ENCODE measurements at places on chromosomes 6 and 20.

- DNase-seq: no peak
Observed at GRCh38 chr6:48613231-48613949, 502.4 kb upstream of the PTCHD4 start.

DNA sequence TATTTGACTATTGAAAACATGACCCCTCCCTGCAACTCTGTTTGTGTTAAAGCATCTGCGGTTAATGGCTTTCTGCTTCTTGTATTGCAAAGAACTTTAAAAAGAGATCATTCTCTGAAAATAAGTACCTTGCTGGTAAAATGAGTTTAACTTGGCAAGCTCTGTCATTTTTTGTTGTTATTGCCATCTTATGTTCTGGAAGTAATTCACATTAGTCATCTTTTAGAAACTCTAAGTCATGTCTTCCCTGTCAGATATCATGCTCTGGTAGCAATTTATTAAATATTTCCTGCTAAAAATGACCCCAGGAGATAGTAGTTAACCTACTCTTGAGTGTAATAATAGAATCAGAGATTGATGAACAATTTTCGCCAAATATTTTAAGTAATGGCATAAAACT is 890.6 kb downstream of the KIF16B start:
- peak; percentile 41 for DNase-seq

DNA sequence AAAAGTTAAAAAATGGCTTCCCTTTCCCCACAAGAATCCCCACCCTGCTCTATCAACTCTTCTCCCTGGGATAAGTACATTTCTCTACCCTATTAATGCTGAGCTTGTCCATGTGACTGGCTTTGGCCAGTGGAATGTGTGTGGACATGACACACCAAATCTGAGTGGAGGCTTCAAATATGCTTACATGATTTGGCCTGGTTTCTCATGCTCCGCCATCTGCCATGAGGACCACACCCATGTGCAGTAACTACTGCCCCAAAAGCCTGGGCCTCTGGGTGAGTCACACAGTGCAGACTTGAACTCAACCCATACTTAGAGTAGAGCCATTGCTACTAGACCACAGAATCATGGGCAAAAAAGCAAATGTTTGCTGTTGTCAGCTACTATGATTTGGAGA is 65.4 kb downstream of the PRND start:
- DNase-seq: peak; percentile 18

DNA sequence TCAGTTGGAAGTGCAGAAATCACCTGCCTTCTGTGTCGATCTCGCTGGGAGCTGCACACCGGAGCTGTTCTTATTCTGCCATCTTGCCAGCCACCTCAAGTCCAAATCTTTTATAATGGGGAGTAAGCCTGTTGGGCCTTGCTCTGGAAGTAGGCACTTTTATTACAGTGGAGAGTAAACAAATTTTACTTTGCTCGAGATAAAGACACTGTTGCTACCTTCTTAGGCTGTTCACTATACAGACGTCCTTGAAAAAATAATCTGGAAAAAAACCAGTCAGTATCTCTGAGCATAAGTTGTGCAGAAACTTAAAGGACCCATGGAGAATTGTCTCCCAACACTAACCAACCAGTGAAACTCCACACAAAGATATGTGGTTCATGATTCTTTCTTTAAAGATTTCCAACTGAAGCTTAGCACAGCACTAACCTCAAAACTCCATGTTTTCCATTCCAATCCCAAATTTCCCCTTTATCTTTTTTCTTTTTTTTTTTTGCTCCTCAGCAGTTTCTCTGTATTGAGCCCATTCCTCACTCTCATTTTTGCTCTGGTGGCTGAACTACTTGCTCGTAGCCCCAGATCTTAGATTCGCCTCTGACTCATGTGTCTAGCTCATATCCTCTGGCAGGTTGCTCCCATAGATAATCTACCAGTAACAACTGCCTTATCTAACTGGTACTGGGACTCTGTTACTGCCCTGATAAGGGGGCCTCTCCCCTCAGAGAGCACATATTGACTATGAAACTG is 34.3 kb upstream of the COL9A1 start:
- no peak for DNase-seq
